ENCODE measurements at places on chromosomes 13 and 19.

DNA sequence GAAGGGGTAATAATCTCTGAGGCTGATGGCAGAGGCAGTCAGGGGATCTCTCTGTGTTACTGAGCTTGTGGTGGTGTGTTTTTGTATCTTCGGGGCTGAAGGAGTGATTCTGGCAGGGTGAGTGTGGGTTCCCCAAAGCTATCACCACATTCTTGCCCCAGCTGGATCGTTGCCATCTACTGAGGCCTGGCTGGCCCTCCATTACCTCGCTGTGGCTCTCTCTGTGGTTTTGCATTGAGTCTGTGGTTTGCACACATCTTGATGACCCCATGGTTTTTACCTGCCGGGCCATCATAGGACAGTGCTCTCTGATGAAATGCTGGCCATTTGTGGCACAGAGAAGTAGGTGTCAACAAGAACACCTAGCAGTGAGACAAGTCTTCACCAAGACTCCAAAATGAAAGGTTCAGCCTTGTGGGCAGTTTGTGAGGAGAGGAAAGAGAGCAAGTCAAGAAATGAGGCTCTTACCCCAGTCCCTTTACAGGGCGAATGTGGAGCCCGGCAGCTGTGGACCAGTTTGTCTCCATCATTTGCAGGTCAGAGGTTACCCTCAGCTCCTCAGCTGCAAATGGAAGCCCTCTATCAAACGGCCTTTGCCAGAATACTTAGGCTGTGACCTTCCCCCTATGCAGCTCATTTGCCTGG, 69.0 kb upstream of the NPAS1 start:
- DNase-seq: no peak

DNA sequence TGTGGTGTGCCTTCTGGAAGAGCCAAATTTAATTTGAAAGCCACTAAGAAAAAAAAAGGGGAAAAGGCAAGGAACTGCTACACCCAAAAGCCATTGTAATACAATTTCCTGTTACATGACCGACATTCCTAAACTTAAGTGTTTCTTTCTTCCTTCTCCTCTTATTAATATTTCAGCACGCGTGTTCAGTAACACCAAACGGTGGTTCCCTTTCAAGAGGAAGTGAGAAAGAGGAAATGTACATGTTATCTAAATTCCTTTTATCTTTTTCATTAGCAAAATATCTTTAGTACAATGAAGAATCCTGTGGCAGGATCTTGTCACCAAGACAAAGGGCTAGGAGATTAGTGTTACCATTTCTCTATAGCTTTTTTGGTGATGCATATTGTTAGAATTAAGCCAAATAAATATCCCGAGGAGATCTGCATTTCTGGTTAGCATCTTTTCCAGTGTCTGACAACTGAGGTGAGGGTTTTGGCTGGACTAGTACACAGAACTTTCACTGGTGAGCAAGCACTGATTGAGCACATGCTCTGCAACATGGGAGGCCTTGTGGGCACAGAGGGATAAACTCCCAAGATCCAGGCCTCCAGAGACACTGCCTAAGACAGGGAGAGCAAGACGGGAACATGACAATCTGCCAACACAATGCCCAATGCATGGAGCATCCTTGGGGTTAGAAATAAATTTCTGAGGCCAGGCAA, 22.1 kb downstream of the LATS2 start:
- no peak for DNase-seq

DNA sequence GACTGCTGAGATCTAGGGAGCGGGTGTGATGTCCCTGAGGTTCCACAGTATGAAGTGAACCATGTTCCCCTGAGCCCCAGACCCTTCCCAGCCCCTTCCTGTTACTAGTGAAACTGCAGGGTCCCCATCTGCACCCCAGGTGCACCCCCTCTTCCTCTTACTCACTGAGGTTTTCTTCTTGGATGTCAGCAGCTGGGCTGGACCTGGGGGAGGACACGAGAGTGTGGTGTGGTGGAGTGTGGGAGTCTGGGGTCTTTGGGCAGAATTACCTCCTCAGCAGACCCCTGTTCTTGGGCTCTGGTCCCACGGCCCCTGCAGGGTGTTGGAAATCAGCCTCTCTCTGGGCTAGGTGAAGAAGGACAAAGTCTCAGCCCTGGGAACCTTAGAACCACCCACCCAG, 3.3 kb upstream of the LILRA6 start:
- no peak for DNase-seq

DNA sequence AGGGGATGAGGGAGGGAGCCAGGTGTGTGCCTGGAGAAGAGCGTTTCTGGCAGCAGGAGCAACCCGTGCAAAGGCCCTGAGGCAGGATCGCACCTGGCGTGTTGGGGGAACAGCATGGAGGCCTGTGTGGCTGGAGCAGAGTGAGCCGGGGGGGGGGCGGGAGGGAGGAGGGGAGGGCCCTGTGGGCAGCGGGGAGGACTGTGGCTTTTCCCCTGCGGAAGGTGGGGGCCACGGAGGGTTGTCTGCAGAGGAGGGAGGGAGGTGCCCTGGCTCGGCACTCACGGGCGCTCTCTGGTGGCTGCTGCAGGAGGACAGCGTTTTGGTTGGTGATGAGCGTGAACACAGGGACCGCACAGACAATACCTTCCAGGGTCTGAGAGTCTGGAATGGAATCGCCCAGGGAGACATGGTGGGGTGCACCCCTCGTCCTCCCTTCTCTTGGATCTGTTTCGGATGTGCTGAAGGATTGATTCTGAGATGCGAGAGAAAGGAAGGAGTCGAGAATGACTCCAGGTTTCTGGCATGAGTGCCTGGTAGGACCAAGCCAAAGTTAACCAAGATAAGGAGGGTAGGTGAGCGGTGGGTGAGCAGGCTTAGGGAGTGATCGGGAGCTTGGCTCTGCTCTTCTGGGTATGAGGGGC, 6.5 kb downstream of the RAB11B start:
- DNase-seq: peak; percentile 66

DNA sequence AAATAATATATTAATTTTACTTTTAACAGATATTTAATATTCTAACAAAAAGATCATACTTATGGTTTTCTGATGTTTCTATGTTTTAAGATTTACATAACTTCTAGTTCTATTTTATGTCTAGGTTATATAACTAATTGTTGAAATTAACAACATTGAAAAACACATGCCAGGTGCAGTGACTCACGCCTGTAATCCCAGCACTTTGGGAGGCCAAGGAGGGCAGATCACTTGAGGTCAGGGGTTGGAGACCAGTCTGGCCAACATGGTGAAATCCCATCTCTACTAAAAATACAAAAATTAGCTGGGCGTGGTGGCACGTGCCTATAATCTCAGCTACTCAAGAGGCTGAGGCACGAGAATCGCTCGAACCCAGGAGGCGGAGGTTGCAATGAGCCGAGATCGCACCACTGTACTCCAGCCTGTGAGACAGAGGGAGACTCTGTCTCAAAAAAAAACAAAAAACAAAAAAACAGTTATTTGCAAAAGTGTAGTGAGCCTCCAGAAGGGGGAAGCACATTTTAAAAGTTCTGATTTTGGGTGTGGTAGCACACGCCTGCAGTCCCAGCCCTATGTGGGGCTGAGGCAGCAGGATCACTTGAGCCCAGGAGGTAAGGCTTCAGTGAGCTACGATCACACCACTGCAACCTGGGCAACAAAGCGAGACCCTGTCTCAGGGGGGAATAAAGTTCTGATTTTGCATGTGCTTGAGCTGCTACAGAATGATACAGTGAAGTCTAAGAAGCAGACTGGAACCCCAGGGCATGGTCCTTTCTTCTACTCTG, 18.7 kb downstream of the MIPEP start:
- no peak for DNase-seq

DNA sequence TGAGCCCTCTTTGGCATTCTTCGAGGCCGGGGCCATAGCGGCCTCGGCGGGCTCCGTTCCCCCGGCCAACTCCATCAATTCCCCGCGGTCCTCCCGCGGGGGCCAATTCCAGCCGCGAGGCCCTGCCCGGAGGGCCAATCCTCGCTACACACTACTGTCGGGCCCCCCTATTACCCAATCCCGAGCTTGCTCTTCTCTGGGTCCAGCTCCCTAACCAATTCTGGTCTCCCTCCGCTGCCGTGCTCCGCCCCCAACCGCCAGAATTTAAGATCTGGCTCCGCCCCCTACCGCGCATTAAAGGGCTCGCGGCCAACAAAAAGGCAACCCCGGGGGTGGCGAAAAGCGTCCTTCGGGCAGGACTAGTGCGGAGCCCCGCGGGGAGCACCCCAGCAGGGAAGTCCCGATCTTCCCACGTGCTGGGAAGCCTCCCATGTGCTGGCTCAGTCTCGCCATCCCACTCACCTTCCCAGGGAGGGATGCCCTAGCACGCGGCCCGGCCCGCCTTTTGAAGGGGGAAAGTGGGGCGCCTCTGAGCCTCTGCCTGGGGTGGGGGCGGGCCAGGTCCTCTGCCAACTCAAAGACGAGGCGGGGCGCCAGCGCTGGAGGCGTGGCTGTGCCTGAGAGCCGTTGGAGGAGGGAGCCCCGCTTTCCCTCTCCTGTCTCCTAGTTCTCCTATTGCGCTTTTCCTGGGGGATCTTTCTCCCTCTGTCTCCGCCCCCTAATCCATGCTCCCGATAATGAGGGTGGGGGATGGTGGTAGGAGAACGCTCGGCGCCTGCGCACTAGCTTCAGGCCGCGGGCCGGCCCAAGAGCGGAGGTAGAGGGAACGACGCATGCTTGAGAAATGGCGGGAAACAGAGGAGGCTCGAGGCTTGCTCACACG, 3.5 kb downstream of the LIPE start:
- peak; percentile 94 for DNase-seq

DNA sequence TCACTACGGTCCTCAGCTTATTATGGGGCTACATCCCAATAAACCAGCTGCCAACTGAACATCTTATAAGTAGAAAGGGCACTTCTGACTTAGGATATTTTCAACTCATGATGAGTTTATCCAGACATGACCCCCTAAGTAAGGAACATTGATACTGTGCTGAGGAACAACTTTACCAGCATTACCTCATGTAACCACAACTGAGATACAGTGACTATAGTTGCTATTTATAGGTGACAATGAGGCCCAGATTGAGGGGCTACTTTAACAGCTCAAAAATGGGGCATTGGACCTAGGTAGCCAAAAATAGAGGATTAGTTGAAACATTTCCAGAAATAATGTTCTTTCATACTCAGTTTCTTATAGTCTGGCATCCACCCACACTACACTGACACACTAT, 26.8 kb downstream of the SKA3 start:
- no peak for DNase-seq

GRCh38 chr13:44730851-44731250, 154.7 kb upstream of the TSC22D1 start:
- no peak for DNase-seq

GRCh38 chr13:94825507-94825906, 113.2 kb upstream of the SOX21 start:
- no peak for DNase-seq
